ENCODE measurements at places on chromosomes 2 and 18.
A peak's percentile ranks its signal among the peaks of the same experiment; 100 is the strongest.

- DNase-seq = no peak
Observed at GRCh38 chr18:36265015-36265414, 32.5 kb upstream of the FHOD3 start.

DNA sequence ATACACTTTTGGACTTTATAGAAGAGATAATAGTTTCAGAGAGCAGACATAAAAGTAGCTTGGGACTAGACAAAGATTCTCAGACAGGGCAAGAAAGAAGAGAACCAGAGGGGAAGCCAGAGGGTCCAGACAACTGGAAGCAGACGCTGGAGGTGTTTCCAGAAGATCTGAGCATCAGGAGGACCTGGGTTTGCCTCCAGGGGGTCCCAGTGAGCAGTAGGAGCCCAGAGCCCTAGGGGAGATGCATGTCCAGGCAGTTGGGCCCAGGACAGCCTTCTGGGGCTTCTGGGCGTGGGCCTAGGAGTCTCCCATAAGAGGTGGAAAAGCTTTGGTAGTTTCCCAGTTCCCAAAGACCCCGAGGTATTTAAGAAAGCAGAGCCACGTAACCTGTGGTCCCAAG, 251.2 kb upstream of the ID2 start:
- DNase-seq = no peak

DNA sequence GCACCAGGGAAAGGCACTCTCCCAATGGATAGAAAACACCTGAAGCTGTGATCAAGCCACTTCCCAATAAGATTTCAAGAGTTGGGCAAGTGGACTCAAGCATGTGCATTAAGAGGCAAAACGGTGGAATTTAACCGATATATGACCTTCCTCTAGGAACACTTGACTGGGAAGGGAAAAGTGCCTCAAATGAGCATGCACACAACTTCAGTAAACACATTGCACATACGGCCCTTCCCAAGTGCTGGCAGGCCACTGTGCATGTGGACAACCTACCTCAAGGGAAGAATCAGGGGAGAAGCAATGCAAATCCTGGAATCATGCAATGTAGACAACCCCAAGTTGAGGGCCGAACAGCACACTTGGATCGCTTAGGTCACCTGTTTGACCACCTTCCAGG, 23.9 kb upstream of the SH3RF3 start:
- DNase-seq = no peak

GRCh38 chr2:182906454-182906853, 40.0 kb upstream of the FRZB start:
- DNase-seq = no peak

DNA sequence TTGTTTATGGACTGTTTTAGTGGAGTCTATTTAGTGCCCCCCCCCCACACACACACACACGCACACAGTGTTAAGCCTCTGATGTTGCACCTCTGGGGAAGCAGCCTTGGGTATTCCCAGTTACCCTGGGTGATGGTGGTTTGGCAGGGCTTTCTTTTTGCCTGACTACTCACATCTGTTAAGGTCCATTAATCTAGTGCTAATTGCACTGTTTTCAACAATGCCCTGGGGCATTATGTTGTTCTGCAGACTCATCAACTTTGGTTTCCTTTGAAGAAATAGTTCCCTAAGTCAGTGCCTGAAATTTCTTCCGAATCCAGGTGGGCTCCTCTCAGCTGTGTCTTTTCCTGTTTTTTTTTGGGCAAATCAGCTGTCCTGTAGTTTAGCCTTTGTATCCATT, 34.7 kb downstream of the SPOPL start:
- peak; percentile 71 for DNase-seq

GRCh38 chr2:15201009-15201408, 360.1 kb downstream of the NBAS start:
- no peak for DNase-seq
